ENCODE measurements at places on chromosomes 2 and 18. TPM values are rescaled to one million over a fixed set of nuclear protein-coding genes. Genes with fewer than 3 reads are reported as not detected.
A peak's percentile ranks its signal among the peaks of the same experiment; 100 is the strongest.

GRCh38 chr2:45595721-45596435 lies 15.2 kb downstream of the SRBD1 start:
- H3K36me3 ChIP-seq, result no peaks in the 10 kb centered on the region
- no peaks in the 10 kb centered on the region for H3K4me1 ChIP-seq
- no peak for DNase-seq

- H3K36me3 ChIP-seq, result no peaks in the 10 kb centered on the region
- peaks cover 29% of the 10 kb centered on the region for H3K4me1 ChIP-seq
- H3K27ac ChIP-seq, result peak overlapping the region; percentile 94
- no peak overlapping the region for H3K4me3 ChIP-seq
Measured at GRCh38 chr2:219251656-219252055, 1.4 kb upstream of the TUBA4B start.

GRCh38 chr2:52220393-52220792 lies 1188.5 kb upstream of the NRXN1 start:
- no peaks in the 10 kb centered on the region for H3K27me3 ChIP-seq
- no peak overlapping the region for H3K4me3 ChIP-seq
- H3K27ac ChIP-seq, result no peak overlapping the region
- no peak for DNase-seq
- H3K4me1 ChIP-seq, result no peaks in the 10 kb centered on the region

The ATOH8 gene
- 49.8 TPM for total RNA-seq

The GPR155 gene
- total RNA-seq, result 3.7 TPM

The GLB1L gene
- 23.1 TPM for total RNA-seq

Data from prostate gland (tissue), 2 donors.